SHP77 treated with DMSO at 0.1 percent for 48 hours (cell line): ENCODE measurements at places on chromosomes 1 and 21.

- DNase-seq = no peak
Observed at GRCh38 chr1:11339346-11340232, 66.6 kb downstream of the UBIAD1 start.

- DNase-seq = no peak
Observed at GRCh38 chr21:43827015-43827611, 37.7 kb downstream of the RRP1 start.

GRCh38 chr1:3501856-3502640, 47.6 kb downstream of the ARHGEF16 start:
- DNase-seq = no peak

DNA sequence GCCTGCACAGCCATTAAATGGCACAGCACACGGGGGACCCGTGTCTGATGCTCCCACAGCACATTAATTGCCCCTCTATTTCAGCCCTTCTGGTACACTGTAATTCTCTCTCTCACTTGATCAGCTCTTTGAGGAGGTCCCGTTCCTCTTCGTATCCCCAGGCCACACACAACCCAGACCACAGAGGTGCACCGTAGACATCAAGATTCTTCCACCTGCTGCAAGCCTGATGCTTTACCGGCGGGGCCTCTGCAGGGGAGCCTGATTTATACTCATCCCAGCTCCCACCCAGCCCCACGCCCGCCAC, 759 bp downstream of the SMYD3 start:
- no peak for DNase-seq

GRCh38 chr1:12604114-12604874, 13.7 kb downstream of the DHRS3 start:
- DNase-seq = no peak

DNA sequence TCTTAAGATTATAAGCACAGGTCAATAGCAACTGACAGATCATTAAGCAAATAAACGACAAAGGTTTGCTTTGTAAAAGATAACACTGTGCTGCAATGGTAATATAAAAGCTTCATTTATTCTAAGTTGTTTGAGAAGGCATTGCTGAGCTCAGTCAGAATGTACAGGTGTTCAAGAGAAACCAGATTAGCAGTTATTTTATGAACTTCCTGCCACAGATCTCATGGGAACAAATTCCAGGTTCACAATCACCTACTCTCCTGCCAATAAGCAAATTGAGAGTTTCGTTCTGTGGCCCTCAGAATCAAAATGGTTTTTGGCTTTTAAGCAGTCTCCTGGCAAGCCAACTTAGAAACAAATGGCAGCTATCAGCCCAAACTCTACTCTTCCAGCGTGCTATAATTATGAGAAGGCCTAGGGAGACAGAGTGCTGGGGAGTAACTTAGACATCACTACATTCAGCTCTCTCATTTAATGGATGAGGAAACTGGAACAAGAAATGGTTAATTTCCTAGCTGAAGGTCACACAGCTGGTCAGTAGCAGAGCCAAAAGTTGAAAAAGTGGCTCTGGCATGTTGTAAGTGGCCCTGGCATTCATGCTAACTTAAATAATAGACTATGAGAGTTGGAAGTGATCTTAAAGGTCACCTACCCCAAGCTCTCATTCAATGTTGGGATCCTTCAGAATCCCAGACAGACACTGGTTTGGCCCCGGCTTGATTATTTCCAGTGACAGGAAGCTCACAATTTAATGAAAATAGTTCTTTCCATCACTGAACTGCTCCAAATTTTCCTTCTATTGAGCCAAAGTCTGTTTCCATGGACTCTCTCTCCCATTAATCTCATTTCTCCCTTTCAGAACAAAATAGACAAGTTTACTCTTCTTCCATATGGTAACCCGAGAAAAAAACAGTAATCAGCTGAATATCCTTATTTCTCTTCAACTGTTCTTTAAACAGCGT, 82.6 kb upstream of the EDEM3 start:
- DNase-seq = no peak

DNA sequence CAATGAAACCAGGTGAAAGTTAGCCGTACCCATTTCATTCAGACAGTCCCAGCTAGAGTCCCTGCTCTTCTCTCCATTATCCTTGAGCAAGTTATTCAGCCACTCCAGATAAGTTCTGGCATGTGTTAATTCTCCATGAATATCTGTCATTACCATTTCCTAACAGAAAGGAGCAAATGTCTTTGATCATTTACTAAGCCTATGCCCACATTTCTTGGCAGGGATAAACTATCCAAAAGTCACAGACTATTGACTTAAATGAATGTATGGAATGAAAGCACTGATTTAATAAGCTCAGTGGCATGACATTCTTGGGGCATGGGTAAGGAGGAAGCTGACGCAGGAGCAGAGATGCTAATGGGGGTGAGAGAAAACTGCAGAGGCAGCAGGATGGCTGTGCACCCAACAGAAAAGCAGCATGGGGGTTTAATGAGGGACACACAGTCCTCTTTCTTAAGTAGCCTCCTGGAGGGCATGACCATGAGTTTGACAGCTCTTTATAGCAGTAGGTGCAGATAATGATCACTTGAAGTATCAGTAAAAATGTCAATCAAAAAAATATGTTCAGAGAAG, 17.6 kb upstream of the DHCR24 start:
- no peak for DNase-seq

DNA sequence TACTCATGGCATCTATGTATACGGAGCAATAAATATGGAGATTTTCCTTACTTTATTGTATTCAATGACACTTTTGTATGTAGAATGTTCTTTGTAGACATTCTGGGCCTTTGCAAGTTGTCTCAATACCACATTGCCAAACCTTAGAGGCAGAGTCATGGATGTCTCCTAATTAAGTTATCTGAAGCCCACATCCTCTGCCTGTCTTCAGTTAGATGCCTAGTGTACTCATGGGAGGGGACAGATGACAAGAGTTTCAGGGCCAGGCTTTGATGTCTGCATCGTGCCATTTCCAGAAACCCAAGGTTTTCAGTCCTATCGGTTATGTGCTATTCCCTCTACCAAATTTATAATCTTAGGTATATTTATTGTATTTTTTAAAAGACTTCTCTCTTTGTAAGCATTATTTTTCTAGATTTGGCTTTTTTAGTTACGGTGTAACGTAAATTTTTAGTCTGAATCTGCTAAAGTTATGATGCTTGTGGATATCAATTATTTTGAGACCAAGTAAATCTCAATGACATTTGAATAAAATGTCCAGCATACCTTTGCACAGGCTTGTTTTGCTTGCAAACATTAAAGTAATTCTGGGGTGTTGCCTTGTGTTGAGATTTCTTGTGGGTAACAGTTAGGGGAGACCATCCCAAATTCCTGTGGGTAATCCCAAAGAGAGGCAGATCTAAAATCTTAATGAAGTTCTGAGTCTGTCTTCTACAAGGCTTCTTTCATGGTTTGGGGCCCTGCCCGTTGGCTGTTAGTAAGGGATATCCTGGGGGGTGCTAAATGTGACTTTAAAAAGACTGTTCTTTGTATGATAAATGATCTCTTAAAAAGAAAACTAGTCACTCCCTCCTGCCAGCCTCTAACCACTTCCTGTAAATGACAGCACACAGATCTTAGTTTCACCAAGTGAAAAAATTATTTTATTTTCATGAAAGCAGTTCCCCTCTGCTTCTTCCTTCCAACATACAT, 8.0 kb upstream of the MACF1 start:
- no peak for DNase-seq

GRCh38 chr1:233078396-233078795, 128.0 kb downstream of the NTPCR start:
- DNase-seq = no peak

GRCh38 chr1:180982422-180982821, 40.2 kb downstream of the STX6 start:
- no peak for DNase-seq

DNA sequence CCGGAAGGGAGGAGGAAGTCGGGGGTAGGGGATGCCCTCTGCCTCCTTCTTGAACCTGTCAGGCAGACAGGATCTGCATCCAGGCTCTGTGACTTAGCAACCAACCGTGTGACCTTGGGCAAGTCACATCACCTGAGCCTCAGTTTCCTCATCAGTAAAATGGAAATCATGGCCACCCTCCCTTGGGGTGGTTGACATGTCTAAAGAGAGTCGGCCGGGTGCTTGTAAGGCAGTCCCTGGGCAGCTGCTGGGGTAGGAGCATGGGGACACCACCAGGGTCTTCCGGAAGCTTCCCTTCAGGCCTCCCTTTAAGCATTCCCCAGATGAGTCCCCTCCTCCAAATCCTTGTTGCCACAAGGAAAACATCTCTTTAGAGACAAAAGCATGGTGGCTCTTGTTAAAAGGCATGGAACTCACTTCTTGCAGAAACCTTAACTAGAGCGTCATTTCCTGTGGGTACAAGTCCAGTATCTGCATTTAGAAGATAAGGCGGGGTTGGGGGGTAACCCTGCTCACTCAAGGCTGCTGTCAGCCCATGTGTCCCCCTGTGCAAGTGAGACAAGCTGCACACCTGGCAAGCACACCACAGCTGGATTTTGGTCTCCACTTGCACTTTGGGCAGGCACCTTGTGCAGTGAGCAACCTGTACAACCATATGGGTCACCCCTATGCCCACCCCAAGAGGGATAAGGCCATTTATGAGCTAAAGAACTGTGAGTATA, 10.4 kb downstream of the CLCNKB start:
- DNase-seq = no peak

DNA sequence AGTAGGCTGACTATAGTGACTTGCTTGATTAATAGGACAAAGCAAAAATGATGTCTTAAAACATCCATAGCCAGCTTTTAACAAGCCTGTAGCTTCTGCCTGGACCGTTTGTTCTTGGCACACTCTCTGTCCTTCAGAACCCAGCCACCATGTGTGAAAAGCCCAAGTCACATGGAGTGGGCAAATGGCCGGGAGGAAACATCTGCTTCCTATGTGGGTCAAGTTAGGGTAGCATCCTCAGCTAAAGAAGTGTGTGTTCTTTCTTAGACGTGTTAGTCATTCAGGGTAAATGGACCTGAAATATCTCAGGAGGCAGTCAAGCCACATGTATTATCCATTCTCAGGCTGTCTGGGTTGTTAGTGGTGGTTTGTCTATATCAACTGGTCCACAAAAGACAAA, 23.4 kb downstream of the RD3 start:
- DNase-seq = no peak

- DNase-seq = no peak
Observed at GRCh38 chr21:26177746-26178426, 7.3 kb upstream of the APP start.

DNA sequence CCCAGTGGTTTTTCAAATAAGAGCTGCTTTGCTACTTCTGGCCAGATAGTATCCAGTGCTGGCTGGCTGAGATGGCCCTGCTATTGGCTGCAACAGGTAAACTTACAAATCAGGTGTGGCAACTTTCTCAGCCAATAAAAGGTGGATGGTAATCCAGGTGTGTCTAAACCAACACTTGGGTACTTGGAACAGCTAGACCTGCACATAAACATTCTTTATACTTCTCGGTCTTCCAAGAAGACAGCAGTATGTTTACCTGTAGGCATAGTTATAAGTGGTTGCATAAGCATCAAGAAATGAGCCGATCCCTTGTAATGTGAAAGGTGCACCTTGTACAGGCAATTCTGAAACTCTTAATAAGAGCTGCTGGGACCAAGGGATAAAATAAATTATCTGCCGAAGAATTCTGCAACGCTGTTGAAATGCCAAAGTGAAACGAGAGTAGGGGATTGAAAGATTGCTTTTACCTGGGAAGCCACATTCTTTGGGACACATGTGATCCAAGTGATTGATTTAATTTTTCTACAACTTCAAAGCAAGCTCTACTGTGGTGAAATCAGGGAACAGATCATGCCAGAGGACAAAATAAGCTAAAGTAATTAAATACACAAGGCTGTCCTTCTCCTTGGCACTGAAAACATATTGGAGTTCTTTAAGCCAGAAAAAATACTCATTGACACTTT, at the start of gene CLDN8:
TSS of gene CLDN8 (minus strand) at position 57 of the 683 bp plus-strand sequence. CDS start 172 bp downstream, outside the sequence.
- no peak for DNase-seq

DNA sequence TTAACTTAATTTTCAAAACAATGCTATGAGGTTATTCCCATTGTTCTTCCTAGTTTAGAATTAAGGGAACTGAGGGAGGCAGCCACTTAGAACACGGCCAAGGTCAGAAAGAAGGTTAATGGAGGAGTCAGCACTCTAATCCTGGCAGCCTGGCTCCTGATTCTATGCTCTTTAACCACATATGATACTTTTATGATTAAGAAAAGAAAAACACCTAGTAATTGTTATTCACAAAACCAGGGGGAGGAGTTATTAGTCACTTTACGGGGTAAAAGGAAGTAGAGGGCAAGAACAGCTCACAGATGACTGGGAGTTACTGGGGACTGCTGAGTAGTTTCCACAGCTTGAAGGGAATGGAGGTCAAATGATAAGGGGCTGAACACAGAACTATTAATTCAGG, 38.6 kb downstream of the GADD45A start:
- no peak for DNase-seq

DNA sequence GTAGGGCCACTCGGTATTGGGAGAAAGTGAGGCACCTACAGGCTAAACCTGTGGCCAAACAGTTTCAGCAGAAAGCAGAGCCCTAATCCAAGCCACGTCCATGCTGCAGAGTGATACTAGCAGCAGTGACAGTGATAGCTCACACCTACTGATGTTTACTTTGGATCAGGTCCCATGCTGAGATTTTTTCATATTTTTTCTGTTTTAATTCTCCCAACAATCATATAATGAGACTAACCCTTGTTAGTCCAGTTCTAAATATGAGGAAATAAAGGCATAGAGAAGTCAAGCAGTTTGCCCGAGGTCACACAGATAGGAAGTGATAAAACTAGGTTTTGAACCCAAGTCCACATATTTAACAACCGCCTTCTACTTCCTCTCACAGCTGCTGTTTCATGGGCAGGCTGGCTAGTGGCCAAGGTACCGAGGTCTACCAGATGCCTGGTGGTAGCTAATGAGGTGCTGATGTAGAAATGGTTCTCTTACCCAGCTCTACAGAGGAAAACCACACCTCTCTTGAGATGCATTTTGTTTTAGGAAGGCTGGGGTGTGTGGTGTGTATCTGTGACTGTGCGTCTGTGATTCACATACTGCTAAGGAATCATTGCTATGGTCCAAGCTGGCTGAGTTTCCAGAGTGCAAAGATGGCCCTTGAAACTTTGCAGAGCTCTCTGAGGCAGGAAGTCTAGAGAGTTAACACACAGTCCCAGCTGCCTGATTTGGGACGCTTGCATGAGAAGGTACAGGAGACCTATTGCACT, 80.3 kb upstream of the ARTN start:
- DNase-seq = peak; percentile 85

DNA sequence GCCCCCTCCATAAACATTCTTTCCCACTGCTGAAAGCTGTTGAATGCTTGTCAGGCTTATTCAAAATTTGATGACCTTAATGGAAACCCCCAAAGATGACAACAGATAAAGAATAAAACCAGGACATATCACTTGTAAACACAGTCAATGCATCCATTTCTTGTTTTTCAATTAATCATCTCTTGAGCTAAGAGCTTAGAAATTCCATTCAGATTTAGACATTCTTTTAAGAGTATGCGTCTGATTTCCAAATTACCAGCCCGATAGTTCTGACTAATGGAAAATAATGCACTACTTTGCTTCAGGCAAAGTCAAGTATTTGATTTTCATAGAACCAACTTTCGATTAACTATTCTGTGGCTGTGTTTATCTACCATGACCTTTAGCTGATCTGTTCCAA, 100.6 kb upstream of the RUNX1 start:
- DNase-seq = no peak

- no peak for DNase-seq
Observed at GRCh38 chr1:153941826-153942725, 4.4 kb downstream of the DENND4B start.
